Right atrium auricular region (tissue), 2 donors: ENCODE measurements at places on chromosomes 7 and 10. TPM values are rescaled to one million over a fixed set of nuclear protein-coding genes. Genes with fewer than 3 reads are reported as not detected.

SPDYE16 gene
- total RNA-seq: not detected

UCMA gene
- total RNA-seq: not detected

SNCG gene
- 20.9 TPM for total RNA-seq

MALRD1 gene
- 1.3 TPM for total RNA-seq

SORBS1 gene
- total RNA-seq: 815 TPM

CYP2C9 gene
- total RNA-seq: not detected

- no peak for DNase-seq
These were observed 27.1 kb downstream of the TNRC18 start for GRCh38 chr7:5396542-5396941.

GRCh38 chr7:1938788-1939433 is 268.8 kb downstream of the ELFN1 start:
- no peak for DNase-seq

DNA sequence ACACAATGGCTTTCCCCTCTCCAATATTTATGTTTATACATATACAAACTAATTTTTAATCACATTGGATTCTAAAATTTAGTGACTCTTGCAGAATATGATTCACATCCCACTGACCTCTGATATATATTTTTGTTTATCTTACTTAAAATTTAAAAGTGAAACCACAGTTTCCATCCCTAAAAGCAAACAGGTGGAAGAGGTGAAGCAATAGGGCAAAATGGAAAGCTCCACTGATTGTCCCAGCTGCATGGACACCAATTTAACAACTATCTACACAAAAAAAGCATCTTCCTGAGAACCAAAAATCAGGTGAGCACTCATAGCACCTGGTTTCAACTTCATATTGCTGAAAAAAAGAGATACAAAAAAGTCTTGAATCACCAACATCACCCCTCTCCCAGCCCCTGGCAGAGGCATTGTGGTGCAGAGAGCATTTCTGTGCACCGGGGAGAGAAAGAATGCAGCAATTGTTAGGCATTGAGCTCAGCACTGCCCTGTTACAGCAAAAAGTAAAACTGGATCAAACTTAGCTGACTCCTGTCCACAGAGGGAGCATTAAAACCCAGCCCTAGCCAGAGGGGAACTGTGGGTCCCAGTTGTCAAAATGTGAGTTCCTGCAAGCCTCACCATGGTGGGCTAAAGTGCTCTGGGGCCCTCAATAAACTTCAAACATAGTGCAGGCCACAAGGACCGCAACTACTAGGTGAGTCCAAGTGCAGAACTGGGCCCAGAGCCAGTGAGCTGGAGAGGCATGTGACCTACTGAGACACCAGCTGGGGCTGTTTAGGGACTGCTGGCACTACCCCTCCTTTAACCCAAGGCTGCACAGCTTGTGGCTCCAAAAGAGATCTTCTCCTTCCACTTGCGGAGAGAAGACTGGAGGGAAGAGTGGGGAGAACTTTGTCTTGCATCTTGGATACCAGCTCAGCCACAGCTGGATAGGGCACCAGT is 92.1 kb downstream of the SIRT1 start:
- DNase-seq: no peak

DNA sequence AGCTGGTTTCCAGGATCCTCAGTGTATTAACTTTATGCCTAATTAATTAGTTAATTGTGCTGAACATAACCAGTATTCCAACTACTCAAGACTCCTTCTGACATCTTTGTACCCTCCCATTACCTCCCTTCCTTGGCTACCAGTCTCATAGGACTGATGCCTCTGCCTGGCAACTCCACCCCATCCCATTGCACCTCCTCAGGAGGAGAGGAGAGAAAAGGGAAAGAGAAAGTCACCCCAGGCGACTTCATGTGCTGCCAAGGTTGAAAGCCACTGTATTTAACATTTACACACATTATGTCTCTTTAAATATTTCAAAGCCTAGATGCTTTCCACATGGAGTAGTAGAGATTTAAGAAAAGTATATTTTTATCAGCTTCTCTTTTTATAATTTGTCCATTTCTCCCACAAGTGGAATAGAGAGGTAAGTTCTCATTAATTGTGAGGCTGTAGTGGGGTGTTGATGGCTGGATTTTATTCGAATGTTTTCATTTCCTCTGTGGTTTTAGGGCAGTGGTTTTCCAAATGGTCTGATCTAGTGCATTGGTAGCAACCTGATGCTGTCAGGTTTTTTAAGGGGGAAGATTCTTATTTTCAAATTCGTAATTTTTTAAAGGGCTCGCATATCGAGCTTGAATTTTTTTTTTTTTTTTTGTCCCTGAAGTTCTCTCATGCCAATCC is 148.0 kb downstream of the BICC1 start:
- no peak for DNase-seq

DNA sequence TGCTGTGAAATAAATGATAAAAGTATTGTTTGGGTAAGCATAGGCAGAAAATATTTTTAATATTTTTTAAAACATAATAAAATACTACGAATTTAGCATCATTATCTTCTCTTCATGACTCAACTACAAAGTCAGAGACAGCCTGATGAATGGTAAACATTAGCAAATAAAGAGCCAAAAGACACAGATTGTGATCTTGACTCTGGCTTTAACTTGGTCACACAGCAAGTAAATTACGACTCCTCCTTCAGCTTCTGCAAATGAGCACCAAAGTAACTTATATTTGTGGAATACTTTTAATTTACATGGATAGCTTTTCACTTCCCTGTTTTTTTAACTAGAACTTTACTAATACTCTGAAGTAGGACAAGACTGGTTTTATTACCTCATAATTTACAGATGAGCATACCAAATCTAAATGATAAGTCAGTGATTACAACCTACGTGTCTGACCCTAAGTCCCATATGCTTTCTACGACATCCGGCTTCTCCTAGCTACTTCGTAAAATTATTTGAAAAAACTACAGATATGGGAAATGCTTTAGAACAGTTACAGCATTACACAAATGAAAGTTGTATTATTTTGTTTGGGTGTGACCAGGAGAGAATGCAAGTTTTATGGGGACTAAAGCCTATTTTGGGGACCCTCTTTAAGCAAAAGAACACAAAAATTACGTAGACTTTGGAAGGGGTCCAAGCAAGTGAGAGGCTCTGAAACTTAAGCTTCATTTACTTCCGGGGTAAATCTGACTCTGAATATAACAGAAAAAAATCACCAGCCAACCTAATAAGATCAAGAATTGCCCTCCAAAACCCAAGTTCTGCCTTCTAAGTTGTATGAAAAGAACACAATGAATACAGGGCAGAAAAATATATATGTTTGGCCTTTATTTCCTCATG is 133.8 kb downstream of the CPEB3 start:
- no peak for DNase-seq

- DNase-seq: no peak
These were observed 194.0 kb upstream of the VWC2 start for GRCh38 chr7:49579408-49579807.

- DNase-seq: no peak
These were observed 542.3 kb upstream of the TPK1 start for GRCh38 chr7:145378197-145378596.

DNA sequence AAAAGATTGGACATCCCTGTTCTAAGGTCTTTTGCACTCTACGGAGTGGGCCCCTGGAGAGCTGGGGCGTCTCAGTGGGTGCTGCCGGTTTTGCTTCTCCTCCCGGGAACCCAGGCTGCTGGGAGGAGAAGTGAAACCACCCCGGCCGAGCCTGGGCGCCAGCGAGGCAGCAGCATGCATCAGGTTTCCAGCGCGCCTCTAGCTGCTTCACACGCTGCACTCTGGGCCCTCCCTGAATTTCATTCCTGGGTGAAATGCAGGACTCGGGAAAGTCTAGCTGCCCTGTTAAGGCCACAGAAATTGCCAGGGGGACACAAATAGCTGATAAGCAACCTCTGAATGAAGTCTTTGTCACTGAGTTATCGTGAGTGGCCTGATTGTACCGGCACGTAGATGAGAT is 127.4 kb downstream of the TRRAP start:
- peak; percentile 40 for DNase-seq

DNA sequence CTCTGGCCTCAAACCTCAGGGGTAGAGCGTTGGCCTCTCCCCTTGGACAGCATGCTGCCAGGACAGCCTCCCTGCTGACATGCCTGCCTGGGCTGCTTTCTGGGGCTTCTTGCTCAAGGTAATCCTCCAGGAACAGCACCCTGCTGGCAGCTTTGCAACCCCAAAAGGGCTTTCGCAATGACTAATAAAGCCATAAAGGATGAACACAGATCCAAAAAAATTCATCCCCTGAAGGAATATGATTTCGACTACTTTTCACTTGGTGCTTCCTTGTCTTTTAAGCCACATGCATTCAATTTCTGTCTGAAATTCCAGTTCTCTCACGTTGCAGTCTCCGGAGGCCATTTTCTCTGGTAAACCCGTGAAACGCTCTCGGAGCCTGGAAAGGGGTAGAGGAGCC is 15.1 kb upstream of the SH3PXD2A start:
- DNase-seq: no peak

DNA sequence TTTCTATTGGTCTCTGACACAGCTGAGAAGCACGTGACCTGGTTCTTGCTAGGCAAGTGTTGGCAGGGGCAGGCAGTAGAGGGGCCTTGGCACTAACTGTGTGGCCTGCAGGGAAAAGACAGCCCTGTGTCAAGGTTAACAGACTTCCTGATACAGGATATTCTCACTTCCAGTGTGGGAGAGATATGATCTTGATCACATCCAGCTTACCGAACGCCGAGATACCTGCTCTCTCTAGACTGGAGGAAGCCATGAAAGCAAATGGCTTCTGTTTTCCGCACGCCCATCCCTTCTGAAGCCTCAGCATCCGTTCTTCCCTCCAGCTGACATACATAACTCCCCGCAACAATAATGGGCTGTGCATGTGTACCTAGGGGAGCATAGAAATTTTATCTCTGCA is 79.4 kb downstream of the VSTM4 start:
- DNase-seq: no peak

- DNase-seq: no peak
These were observed 267.1 kb upstream of the FZD8 start for GRCh38 chr10:35909121-35909720.

- DNase-seq: no peak
These were observed 92.9 kb downstream of the FAM107B start for GRCh38 chr10:14681802-14682201.

- no peak for DNase-seq
These were observed 135.9 kb downstream of the PARD3 start for GRCh38 chr10:34679177-34679576.

GRCh38 chr7:6453734-6454133 is 6.0 kb upstream of the DAGLB start:
- DNase-seq: no peak

DNA sequence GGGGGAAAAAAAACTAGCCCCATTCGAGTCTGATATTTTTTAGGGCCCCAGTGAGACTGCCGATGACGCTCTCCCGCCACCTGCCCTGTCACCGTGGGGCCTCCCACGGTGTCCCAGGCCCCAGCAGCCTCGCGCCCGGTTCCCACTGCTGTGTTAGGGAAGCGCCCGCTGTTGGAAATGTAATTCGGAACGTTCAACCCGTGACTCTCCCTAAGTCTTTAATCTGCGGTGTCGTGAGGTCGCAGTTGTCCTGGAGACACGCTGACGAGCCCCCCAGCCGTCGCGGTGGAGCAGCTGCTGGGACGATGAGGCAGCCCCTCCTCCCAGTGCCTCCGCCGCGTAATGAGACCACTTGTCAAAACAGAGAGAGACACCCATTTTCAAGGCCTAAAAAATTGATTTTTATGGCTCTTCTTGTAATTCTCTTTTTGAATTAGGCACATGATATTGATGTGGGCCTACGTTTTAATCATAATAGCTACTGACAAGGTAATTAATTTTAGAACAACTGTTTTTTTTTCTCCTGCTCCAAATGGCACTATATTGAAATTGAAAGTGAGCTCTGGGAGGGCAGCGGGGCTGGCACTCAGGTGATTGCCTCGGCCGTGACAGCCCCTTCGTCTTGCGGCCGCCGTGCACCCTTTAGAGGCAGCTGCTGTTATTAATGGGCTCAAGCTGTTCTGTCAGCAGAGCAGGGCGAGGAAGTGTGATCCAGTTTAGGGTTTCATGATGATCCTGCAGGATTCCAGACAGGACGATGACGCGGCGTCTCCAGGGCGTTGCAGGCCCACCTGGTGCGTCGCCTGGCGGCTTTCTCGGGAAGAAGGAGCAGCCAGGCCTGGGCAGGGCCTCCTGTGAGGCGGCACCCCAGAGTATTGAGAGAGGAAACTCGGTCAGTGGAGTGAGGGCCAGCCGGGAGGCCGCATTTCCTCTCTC is 63.3 kb downstream of the NKX6-2 start:
- DNase-seq: no peak

DNA sequence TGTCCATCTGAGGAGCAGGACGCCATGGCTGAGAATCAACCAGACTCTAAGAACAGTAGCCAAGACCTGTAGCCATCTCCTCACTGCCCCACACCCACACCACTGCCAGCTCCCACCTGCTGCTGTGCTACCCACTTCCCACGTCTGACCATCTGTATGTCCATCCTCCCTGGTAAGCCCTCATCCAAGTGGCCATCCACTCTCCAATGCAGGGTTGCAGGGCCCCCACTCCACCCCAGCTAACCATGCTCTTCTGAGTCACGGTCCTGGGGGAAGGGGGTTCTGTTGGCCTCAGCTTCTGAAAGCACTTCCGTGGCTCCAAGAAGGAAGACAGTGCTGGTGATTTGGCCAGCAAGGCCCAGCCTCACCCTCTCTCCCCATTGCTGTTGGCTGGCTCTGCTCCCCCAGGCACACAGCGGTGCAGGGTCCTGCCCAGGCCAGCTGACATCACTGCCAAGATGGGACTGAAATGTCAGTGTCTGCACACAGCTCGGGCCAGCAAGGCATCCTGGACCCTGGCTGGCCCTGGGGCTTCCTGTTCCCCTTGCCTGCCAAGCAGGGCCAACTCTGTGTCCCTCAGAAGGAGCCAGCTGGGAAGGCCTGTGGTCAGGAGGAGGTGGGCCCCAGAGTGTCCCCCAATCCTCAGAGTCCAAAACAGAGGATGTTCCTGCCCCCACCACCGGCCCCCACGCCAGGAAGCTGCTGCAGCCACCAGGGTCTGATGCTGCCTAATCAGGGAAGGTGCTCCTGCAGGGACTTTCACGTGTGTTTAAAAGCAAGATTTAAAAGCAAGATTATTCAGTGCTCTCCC is 17.5 kb downstream of the RASGEF1A start:
- peak; percentile 32 for DNase-seq
